ENCODE measurements at places on chromosomes 3 and 15.

GRCh38 chr3:63442918-63443317 lies 164.8 kb downstream of the SYNPR start:
- no peak for DNase-seq

DNA sequence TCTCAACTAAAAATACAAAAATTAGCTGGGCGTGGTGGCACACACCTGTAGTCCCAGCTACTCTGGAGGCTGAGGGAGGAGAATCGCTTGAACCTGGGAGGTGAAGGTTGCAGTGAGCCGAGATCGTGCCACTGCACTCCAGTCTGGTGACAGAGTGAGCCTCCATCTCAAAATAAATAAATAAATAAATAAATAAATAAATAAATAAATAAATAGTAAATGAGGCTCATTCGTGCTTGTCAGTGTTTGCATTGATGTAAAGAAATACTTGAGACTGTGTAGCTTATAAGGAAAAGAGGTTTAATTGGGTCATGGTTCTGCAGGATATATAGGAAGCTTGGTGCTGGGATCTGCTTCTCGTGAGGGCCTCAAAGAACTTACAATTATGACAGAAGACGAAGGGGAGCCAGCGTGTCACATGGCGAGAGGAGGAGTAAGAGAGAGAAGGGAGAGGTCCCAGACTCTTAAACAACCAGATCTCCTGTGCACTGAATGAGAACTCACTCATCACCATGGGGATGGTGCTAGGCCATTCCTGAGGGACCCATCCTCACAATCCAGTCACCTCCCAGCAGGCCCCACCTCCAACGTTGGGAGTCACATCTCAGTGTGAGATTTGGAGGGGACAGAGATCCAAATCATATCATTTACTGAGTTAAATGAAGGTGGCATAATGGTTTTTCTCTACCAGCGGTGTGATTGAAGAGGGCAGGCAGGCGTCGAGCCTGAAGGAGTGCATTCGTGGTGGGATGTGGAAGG lies 104.5 kb downstream of the FNDC3B start:
- DNase-seq, result no peak

DNA sequence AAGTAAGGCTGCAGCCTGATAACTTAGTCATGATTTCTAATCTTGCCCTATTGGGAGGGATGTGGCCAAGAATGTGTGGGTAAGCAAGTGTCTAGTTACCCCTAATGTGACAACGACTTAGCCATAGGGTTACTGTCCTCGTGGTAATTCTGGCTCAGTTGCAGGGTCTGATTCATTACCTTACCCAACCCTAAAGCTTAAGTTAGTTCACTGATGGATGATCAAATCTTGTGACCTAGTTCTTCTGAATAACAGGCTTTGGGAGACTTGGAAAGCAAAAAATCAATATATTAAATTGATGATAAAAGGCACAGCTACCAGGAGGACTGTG lies 1.6 kb upstream of the INTS14 start:
- no peak for DNase-seq

GRCh38 chr3:120440001-120440703 lies 10.6 kb downstream of the FSTL1 start:
- no peak for DNase-seq

GRCh38 chr3:162534431-162534830 lies 1037.8 kb downstream of the OTOL1 start:
- DNase-seq, result no peak

DNA sequence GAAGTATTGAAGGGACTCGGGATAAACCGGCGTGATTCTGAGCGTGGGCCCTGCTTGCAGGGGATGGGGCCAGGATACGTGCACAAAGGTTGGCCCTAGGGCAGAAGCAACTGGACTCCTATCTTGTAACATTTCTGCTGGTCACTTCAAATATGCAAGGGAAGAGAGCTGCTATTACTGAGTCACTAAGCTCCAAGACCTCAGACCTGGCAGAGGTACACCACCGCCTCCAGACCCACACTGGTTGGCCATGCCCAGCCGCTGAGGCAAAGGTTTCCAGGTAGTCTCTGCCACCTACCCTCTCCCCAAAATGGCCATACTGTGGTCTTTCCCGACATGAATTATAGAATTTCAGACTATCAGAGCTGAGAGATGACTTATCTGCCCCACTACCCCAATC lies 13.4 kb upstream of the STRA6 start:
- no peak for DNase-seq

DNA sequence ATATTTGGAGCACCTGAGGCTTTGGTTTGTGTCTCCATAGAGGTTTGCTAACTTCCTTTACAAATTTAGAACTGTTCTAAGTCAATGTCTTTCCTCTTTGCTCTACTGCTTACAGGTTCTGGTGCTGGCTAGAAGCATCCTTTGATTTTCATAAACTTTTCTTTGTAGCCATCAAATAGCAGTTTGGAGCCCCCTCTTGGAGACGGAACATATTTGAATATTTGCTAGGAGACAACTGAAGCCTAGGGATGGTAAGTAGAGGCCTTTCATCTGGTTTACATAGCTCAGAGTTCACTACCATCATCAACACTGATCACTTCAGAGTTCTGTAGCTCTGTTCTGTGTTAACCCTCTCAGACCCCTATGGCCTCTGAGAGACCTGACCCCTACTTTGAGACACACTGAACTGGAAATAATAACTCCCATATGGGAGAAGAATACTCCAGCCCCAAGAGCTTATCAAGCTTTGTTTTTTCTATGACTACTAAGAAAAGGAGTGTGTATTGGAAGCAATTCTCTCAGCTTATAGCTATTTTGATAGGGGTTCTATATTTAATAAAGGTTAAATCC lies 420.4 kb downstream of the EPHA3 start:
- no peak for DNase-seq

GRCh38 chr3:78818161-78818985 lies 949.4 kb downstream of the ROBO1 start:
- DNase-seq, result no peak

- no peak for DNase-seq
Observed at GRCh38 chr15:95988574-95988887, 342.0 kb upstream of the NR2F2 start.

DNA sequence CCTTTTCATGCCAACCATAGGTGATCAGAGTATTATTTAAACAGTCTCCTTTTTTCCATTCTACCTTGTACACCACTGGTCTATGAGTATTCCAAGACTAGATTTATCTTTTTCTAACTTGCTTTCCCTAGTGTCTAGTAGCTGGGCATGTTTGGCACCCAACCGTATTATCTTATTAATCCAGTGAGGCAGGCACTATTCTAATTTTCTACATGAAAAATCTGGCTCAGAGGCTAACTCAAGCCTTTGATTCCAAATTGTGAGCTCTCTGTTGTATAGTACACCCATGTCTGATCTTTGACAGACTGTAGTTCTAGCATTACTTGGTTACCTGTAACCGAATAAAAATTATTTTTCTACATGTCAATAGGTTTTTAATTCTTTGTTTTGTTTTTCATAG lies 76.7 kb upstream of the PLXND1 start:
- no peak for DNase-seq

GRCh38 chr3:124256156-124256555 lies 264.2 kb upstream of the ROPN1 start:
- no peak for DNase-seq

Measured in NCI-H1048 (cell line).